A549 (cell line): ENCODE measurements at places on chromosomes 11 and 22.

DNA sequence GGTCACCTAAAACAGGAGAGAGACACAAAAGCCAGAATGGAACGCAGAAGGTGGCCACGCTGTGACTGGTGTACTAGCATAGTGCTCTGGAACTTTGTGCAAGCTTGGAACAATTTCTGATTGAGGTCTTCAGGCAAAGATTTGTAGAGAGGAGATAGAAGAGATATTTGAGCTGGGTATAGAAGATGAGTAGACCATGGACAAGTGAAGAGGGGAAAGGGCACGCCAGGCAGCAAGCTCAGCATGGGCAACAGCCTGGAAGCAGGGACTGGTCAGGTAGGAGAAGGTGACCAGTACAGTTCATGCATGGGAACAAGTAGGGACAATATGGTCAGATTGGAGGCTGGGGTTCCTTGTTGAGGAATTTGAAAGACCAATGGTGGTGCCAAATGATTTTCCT lies 24.4 kb downstream of the MYO18B start:
- no peak for DNase-seq

- no peak for DNase-seq
These were observed 32.5 kb upstream of the YWHAH start for GRCh38 chr22:31911565-31912406.

- no peak for DNase-seq
These were observed 18.5 kb upstream of the STK33 start for GRCh38 chr11:8612522-8612921.

DNA sequence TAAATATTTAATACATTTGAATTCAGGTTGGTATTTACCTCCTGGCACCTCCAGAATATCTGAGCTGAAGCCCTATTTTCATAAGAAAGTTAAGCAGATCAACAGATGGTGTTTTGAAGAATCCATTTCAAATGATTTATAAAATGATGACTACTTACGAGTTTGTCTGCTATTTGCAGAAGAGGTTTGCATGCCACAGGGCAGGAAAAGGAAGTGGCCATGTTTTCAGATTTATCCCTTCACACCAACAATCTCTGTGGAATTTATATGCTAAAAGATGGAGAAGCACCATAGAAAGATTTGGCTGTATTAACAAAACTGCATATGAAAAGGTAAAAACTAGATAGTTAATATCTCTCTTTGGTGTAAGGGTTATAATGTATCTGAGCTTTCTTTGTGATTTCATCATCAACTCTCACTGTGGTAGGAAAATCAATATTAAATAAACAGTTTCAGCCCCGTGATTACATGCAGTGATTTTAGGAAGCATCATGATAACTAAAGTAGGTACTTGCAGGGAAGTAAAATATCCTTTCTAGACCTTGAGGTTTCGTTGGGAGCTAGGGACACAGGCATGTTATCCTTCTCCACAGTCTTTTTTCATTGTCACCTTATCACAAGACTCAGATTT lies 2.6 kb downstream of the BMAL1 start:
- DNase-seq: no peak

GRCh38 chr22:48585916-48586798 lies 1241.5 kb downstream of the BRD1 start:
- no peak for DNase-seq

DNA sequence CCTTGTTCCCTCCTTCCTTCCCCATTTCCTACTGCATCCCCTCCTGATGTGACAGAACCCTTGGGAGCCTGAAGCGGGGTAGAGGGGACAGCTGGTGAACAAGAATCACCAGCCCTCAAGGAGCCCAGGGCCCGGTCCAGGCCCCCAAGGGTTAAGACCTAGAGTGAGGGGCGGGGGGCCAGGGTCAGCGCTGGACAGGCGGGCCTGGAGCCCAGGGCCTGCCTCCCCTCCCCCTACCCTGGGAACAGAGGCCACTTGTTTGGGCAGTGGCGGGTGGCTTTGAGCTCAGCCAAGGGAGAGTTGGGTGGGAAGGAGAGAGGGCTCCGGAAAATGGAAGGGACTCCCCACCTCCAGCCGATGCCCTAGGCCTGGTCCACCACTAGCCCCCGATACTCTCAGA lies 2.1 kb downstream of the ARAP1 start:
- DNase-seq: no peak

GRCh38 chr11:46554213-46555147 lies 39.3 kb downstream of the AMBRA1 start:
- DNase-seq: peak; percentile 84

DNA sequence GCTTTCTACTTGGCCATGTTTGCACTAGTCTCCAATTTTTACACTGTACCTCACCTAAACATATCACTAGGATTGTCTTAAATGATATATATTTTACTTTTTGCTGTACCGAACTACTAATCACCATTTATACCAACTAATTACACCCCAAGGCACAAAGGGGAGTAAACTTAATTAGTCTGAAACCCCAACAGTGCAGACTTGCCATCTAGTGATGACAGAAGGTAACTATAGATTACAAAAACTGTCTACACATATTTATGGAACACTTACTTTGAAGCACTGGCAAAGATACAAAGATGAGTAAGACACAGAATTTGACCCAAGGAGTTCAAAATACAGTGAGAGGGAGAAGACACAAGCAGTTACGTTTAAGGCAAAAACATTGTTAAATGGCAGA lies 139.7 kb downstream of the CNTN5 start:
- DNase-seq: no peak

DNA sequence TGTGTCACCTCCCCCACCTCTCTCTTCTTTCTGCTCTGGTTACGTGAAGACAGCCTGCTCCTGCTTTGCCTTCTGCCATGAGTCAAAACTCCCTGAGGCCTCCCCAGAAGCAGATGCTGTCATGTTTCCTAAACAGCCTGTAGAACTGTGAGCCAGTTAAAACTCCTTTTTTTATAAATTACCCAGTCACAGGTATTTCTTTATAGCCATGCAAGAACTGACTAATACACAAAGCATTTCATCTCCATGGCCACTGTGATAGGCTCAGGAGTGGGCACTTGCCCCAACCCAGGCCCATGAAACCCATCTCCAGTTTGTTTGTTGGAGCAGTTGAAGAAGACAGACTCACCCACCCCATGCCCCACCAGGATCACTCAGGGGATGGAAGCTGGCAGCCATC lies 253.3 kb upstream of the ISX start:
- no peak for DNase-seq

- peak; percentile 14 for DNase-seq
These were observed at the start of gene TMEM121B for GRCh38 chr22:17121233-17122195. Gene TMEM121B, minus strand, starts transcription at chr22:17121360. Its CDS starts 233 bp downstream, at chr22:17121127.

DNA sequence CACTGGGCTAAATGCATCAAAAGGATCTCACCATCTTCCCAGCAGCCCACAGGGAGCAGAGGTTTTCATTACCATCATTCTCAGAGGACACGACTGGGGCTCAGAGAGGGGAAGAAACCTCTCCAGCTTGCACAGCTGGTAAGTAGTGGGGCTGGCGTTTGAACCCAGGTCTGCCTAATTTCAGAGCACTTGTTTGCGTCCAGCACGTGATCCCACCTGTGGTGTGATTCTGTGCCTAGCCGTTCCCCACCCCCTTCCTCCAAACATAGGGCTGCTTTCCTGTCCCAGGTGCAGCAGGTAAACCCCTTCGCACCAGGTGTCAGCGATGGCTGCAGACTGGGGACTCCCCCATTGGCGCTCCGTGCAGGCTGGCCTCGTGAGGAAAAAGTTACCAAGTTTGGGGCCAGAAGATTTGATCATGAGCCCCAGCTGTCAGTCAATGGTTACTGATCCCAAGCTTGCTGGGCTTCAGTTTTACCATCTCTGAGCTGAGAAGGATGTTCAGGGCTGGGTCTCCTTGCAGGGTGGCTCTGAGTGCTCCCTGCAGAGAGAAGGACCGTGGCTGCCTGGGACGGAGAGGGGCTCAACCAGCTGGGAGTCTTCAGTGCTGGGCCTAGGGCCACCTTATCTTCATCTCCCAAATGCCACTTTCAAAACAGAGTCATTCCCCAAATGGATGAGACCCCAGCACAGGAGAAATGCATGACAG lies 445.6 kb downstream of the TBC1D22A start:
- DNase-seq: no peak

DNA sequence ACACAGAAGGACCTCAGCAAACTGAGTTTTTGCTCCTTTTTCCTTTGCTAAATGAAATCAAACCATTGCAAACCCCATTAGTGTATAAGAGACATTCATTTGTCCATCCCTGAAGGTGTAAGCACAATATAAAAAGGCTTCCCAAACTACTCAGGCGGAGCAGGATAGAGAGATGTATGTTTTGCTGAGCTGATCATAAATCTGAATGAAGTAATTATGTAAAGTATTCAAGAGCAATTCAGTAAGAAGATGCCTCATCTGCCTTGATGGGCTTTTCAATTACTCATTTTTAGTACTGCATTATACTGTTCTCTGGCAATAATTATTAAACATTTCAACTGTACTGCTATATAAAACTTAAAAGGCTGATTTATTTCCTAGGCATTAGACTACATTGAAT lies 65.0 kb downstream of the SPON1 start:
- DNase-seq: no peak

DNA sequence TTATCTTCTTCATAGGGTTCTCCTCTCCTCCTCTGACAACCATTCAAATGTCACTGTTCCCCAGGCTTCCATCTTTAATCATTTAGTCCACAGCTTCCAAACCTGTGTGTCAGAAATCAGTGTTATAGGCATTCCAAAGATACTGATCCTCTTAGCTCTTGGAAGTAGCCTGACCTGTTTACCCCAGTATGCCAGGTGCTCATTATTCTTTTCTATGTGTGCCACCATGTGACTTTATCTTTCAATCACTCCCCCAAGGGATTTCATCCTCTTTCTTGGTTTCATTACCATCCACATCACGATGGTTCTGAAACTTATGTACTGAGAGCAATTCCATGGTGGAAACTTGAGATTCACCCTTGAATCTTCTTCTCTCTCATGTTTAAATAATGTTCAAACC lies 7.6 kb downstream of the POU2AF2 start:
- DNase-seq: no peak

GRCh38 chr11:43923406-43924111 lies 18.9 kb upstream of the C11orf96 start:
- peak; percentile 22 for DNase-seq

- no peak for DNase-seq
These were observed 71.2 kb upstream of the CDON start for GRCh38 chr11:126133901-126134300.

GRCh38 chr22:34115722-34116121 lies 195.4 kb upstream of the LARGE1 start:
- no peak for DNase-seq

GRCh38 chr22:38125751-38126201 lies 15.3 kb upstream of the BAIAP2L2 start:
- DNase-seq: no peak

DNA sequence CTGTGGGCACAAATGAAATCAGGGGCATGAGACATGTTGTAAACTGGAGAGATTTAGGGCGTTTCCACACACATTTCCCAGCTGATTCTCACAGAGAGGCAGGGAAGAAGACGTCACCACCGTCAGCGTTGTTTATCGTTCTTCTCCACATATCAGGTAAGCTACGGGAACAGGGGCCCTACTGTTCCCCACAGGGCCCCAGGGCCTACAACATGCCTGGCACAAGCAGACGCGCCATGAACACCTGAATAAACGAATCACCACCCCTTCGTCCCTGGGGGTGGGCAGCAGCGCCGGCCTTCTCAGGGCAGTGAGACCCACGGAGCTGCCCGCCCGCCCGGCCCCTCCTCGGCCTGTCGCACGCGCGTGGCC lies 342 bp downstream of the EFCAB6 start:
- no peak for DNase-seq
